Activated T-cell treated with anti-CD3 and anti-CD28 coated beads, Interleukin-2, amount 50 U/mL, for 72 hours (primary cell): ENCODE measurements at places on chromosomes 5 and 9. TPM values are rescaled to one million over a fixed set of nuclear protein-coding genes. Genes with fewer than 3 reads are reported as not detected.
A peak's percentile ranks its signal among the peaks of the same experiment; 100 is the strongest.

GRCh38 chr5:96816411-96816939 lies 8.7 kb upstream of the ERAP1 start:
- peak; percentile 40 for DNase-seq

DNA sequence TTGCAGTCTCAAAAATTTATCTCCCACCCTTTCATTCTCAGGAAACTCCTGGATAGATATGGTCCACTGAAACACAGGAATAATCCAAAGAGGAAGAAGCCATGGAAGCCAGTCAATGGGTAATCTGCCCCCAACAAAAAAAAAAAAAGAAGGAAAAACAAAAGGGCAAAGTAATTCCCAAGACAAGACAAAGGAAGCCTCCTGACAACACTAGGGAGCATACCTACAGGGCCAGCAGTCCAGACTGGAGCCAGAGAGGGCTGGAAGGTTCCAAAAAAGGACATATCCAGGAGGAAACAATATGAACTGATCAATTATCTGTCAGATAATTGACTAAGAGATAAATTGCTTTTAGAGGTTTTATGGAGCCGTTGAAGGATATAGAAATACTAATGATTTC lies 12.9 kb downstream of the FNIP1 start:
- no peak for DNase-seq

GRCh38 chr5:129474544-129474943 lies 14.4 kb downstream of the ADAMTS19 start:
- DNase-seq = no peak

NIM1K gene
- total RNA-seq = 4.3 TPM
